ENCODE measurements at places on chromosomes 13 and 19.

- no peak for DNase-seq
These were observed 56.7 kb downstream of the RCBTB2 start for GRCh38 chr13:48476215-48476614.

- no peak for DNase-seq
These were observed 1.5 kb downstream of the RNF225 start for GRCh38 chr19:58396691-58397532.

DNA sequence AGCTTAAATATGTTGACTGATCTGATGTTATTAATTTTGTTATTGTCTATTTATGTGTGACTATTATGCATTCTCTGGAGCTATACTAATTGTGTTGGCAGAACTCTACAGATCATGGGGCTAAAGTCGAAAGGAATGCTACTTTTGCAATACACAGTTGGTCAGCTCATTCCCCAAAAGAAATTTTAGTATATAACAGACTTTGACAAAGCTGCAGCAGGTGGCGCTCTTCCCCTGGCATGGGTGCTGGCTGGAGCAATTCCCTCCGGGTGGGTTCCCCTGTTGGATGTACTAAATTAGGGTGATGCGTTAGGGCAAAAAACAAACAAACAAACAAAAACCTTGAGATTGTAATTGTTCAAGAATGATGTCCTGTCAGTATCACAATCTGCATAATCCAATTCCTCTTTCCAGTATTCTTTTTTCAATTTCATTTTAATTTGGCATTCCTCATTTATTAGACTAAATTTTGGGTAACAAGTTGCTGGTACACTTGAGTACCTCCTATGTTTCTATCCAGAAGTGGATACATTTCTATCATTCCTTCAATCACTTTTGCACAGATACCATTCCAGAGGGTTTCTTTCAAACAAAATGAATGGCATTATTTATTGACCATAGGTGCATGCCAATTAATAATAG, 322.8 kb upstream of the EDNRB start:
- peak; percentile 15 for DNase-seq

DNA sequence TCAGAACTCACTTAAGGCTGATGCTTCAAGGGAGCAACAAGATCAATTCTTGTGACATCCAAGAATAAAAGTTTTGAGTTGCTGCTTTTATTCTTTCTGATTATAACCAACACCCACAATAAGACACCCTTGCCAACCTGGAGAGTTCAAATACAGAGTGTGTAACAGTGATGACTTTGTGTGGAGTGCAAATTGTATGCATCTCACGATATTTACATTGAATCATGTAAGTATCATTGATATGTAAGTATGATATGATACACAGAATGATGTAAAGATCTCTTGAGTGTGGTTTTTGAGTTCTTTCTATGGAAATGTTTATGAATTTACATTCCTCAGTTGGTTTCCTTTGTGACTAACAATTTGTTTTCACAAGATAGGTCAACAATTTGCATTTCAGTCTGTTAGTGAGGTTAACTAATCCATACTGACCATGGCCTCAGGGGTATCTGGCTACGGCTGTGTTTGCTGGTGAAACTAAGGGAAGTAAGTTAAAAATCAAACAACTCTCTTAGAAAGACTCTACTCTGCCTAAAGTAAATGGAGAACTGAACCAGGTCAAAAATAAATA, 12.4 kb downstream of the LHFPL6 start:
- no peak for DNase-seq

- DNase-seq: no peak
These were observed 52.4 kb downstream of the SKA3 start for GRCh38 chr13:21123956-21124355.

DNA sequence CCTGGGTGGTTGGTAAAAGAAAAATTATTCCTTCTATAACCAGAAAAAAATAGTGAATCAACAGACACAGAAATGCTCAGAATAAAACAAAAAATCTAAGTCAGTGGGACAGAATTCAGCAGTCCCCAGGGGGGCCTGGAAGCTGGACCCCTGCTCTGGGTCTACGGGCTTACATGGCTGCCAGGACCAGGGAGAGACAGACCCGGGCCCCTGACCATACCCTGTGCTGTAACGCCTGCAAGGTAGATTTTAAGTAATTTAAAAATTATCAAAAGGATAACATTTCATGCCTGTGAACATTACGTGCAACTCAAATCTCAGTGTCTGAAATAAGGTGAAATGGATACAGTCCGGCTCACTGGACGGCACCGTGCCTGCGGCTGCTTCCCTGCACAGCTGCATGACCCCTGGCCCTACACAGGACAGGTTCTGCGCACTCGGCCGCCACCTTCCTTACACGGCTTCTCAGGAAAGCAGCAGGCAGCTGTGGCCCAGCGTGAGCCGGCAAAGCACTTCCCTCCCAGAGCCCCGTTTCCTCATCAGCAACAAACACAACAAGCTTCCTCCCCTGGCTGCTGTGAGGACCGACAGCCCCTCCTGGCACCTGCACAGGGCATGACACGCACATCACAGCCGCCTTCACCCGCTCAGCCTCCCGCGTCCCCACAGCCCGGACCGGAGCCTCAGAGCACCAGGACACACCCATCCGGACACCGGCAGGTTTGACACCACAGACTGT, 22.2 kb downstream of the RASA3 start:
- peak; percentile 41 for DNase-seq

All from activated CD4-positive, alpha-beta T cell treated with anti-CD3 and anti-CD28 coated beads for 24 hours (primary cell).